ENCODE measurements at places on chromosomes 5 and 9.
A peak's percentile ranks its signal among the peaks of the same experiment; 100 is the strongest.

GRCh38 chr5:1110307-1111240, 1.3 kb downstream of the SLC12A7 start:
- DNase-seq, result no peak

GRCh38 chr5:94388773-94389514, 229.5 kb downstream of the KIAA0825 start:
- no peak for DNase-seq

- no peak for DNase-seq
Measured at GRCh38 chr5:159917994-159918393, 1.7 kb downstream of the ADRA1B start.

DNA sequence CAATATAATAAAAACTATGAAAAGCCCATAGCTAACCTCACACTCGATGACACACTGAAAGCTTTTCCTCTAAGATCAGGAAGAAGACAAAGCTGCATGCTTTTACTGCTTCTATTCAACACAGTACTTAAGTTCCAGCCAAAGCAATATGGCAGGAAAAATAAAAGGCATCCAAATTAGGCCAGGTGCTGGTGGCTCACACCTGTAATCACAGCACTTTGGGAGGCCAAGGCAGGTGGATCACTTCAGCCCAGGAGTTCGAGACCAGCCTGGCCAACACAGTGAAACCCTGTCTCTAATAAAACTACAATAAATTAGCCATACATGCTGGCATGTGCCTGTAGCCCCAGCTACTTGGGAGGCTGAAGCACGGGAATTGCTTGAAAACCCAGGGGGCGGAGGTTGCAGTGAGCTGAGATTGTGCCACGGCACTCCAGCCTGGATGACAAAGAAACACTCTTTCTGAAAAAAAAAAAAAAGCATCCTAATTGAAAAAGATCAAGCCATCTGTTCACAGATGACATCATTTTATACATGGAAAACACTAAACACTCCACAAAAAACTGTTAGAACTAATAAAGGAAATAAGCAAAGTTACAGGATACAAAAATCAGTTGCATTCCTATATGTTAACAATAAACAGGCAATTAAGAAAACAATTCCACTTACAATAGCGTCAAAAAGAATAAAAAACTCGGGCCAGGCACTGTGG, 17.9 kb downstream of the ZFR start:
- no peak for DNase-seq

DNA sequence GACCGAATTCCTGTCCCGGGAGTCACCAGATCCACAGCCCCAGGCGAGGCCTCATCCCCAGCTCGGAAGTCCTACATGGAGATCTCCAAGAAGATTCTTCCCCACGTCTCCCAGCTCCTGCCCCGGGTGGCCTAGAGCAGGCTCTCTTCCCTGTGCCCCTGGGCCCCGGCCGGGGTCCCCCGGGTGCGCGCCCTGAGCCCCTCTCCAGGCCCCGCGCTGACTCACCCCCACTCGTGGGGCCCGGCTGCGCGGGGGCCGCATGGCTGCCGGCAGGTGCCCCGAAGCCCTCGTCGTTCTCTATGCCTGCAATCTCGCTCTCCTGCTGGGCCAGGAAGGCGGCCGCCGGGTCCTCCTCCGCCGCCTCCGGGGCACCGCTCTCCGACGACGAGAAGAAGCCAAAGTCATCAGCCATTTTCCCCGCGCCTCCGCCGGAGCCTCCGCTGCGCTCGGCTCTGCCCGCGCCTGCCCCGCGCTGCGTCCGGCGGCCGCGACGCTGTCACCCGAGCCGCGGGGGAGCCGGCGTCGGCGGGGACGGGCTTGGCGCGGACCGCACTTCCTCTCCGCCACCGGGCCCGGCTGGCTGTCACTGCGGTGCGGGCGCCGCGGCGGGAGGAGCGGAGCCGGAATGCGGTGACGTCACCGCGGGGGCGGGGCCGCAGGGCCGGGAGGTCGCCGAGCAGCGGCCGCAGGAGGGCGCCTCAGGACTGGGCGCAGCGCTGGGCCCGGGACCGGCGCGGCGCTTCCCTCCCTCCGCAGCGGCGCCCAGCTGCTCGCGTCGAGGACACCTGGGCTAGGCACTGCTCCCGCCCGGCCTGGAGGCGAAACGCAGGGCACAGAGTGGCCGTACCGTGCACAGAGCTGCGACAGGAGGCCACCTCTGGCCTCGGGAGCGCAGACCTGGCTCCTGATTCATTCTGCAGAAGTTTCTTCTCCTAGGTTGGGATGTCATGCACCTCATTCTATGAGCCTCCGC, at the start of gene CLTB:
Gene CLTB, minus strand, starts transcription at position 588 of the 973 bp plus-strand sequence. Its CDS starts 176 bp downstream, at position 412.
- DNase-seq, result peak; percentile 85

DNA sequence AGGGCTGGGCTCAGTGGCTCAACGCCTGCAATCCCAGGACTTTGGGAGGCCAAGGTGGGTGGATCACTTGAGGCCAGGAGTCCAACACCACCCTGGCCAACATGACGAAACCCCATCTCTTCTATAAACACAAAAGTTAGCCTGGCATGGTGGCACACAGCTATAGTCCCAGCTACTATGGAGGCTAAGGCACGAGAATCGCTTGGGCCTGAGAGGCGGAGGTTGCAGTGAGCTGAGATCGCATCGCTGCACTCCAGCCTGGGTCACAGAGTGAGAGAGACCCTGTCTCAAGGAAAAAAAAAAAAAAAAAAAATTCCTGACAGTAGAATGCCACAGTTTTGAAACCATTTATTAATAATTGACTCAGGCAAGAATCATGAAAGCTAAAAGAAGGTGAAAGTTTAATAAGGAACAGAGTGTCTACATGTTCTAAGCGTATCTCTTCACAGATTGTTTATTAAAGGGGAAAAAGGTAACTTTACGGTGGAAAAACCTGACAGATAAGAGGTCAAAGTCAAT, 5.7 kb upstream of the PTGR1 start:
- no peak for DNase-seq

DNA sequence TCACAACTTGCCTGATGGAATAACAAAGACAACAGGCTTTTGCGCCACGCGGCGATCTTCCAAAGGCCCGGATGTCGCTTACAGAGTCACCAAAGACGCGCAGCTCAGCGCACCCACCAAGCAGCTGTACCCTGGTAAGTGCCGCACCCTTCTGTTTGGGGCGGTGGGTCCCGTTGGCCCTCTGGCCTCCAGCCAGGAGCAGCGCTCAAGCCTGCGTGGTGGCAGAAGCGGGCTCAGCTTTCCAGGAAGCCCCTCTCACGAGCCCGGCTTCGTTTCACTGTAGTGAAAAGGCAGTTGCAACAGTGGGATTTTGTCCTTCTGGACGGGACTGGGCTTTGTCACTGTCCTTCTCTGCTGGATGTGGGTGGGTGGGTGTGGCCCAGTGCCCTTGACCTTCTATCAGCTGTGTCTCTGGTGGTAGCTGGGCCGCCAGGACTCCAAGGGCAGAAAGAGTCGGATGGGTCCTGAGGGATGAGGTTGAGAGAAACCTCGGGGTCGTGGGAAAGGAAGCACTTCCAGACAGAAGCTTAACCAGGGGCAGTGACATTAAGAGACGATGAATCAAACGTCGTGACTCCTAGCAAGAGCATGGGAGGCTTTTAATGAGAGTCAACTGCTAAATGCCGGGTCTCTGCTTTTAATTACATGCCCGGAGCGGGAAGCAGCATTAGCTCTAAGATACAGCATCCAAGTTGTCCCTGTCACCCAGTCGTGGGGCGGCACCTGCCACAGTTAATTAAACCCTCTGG, 49.5 kb downstream of the COL5A1 start:
- no peak for DNase-seq

- DNase-seq, result no peak
Measured at GRCh38 chr5:173334808-173335207, 6.6 kb upstream of the STC2 start.

DNA sequence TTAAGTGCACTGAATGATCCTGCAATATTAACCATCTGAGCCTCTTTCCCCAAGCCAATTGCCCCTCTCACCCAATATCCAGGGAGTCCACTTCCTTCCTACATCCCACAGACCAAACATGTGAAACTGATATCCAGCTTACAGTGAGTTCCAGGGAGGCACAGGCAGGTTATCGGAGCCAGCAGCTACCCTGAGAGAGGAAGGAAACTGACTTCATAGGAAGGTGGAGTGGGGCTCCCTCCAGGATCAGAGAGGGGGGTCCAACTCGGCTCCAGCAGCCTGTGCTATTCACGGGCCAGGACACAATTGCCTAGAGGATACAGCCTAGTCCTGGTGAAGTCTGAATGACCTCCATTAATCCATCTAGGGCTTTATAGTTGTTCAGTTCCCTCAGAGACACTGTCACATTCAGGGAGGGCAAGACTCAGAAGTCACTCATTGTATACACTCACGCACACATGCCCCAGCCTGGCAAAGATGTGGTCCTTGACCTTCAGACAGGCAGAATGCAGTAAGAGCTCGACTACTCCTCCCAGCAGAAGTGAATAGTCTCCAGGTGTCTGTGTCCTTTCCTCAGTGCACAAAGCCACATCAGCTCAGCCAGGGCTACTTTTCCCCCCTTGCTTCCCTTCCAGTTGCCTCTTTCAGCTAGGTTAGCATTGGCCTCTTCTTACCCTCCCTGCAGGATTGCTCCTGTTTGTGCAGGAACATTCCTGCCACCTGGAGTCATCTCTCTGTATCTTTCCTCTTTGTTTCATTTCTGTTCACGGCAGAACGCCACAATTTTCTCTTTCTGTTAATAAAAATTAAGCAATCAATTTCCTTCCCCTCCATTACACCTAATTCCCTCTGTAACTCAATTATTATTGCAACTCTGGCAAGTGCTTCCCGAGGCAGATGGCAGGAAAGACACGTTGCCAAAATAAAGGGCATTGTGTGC, 501.7 kb downstream of the ARHGEF28 start:
- DNase-seq, result no peak

GRCh38 chr5:67677422-67677970, 480.9 kb upstream of the CD180 start:
- no peak for DNase-seq

DNA sequence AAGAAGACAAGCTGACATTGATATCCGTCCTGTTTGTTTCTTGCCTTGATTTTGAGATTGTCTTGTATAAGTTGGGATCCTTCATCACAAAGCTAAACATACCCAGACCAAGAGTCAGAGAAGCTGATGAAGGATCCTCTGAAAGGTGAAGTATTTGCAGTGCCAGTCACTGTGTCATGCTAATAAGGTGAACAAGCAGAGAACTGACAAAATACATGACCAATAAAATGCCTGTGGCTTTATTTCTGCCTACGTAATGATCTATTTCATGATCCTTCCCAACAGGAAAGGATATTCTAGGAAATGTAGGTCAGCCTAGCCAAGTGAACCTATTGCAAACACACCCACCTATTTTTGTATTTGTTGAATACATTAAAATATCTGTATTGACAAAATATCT, 351.3 kb upstream of the CDH9 start:
- DNase-seq, result no peak

GRCh38 chr9:26756881-26757280, 135.7 kb downstream of the CAAP1 start:
- no peak for DNase-seq

DNA sequence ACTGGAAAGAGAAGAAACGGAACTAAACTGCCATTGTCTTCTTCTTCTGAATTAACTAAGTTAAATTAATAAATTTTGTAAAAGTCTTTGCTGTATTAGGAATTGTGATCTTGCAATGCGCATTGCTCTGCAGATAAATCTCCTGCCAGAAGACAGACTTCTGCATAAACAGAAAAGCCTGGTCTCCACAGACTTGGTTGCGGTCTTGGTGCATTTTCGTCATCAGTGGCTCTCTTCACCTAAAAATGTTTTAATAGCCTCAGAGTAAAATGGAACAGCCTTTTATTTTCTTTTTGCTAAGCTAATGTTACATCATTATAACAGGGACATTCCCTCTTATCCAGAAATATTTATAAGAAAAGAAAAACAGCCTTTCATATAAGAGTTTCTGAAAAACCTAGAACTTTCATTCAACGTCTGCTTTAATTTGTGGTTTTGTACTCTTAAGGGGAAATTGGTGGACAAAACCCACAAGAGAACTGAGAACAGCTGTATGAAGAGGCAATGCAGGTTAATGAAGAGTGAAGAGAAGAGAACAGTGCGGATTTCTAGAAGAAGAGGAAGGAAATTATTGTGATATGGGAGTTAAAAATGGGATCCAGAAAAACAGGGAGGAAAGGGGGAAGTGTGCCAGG, 10.1 kb downstream of the IFNA5 start:
- DNase-seq, result no peak

DNA sequence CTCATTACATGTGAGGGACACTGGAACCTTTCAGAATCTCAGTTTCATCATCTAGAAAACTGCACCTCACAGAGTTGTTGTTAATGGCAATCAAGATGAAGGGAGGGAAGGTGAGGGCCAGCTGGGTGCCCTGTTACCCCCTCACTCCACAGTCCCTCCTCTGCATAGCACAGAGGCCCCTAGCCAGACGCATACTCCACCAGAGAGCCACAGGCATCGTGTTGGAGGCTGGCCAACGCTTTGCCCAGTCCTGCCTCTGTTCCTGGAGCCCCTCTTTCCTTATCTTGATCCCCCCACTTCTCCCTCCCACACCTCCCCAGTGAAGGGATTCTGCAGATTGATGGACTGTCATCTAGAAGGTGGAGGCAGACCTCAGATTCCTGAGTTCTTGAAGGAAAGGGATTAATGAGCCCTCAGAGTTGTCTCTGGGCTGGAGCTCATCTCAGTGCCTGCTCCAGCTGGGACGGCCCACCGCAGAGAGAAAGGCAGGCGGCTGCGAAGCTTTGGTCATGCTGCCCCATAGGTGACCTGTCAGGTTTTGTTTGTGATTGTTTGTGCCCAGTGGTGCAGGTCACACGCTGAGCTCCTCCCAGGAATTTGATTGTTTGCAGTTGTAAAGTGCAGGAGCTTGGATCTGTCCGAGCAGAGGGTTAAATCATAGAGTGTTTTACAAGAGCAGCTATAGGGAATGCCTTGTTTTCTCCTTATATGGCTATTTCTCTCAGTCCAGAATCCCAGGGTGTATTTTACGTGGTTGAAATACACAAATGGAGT, 487.3 kb downstream of the CCDC171 start:
- DNase-seq, result no peak

DNA sequence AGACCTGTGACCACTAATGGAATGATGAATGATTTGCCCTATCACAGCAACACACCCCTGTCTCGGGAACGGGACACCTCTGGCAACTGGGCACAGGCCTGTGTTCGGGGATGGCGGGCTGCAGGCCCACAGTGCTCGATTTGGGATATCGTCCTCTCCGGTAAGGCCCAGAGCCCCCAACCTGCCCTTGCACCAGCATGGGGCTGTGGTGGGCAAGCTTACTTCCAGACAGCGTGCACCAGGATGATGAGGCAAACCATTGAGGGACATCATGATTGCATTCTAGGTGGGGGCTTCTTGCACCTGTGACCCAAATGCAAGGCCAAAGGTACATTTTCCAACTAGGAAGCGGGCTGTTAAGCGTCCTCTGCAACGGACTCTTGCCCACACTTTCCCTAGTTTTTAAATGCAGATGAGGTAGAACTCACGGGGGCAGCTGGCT, 275.4 kb downstream of the FSTL4 start:
- no peak for DNase-seq

- no peak for DNase-seq
Measured at GRCh38 chr9:35162605-35163315, 951 bp downstream of the UNC13B start.

GRCh38 chr5:51599587-51599986, 216.3 kb downstream of the ISL1 start:
- DNase-seq, result no peak

GRCh38 chr5:77282337-77283027, 72.0 kb downstream of the PDE8B start:
- DNase-seq, result no peak

- no peak for DNase-seq
Measured at GRCh38 chr9:70111042-70111602, 67.5 kb downstream of the MAMDC2 start.
